ENCODE measurements at places on chromosomes 4 and X. TPM values are rescaled to one million over a fixed set of nuclear protein-coding genes. Genes with fewer than 3 reads are reported as not detected.

MAGED4B gene
- 0.52 TPM for total RNA-seq

HELT gene
- not detected for total RNA-seq

MAMLD1 gene
- 14.2 TPM for total RNA-seq

DMD gene
- total RNA-seq: 3.2 TPM

DNA sequence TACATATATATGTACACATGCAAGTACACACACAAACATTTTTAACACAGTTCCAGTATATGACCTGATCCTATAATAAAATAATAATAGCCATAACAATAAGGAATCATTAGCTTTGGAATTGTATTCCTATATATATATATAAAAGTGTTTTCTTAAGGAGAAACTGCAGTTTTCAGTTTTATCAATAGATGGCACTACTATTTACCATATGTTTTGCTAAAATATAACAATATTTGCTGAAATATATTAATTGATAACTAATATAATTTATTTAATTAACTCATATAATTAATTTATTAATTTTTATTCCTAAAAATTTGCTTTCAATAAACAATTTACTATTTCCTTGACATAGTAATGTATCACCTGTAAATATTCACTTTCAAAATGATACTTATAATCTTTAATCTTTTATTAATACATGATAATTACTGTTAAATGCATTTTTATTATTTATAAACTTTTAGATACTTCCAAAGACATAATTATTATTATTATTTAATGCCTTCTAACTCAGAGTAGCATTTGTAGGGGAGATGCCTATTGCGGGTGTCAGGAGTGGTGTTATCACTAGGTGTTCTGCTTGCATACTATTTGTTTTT lies 599.5 kb downstream of the FSTL5 start:
- DNase-seq: no peak

DNA sequence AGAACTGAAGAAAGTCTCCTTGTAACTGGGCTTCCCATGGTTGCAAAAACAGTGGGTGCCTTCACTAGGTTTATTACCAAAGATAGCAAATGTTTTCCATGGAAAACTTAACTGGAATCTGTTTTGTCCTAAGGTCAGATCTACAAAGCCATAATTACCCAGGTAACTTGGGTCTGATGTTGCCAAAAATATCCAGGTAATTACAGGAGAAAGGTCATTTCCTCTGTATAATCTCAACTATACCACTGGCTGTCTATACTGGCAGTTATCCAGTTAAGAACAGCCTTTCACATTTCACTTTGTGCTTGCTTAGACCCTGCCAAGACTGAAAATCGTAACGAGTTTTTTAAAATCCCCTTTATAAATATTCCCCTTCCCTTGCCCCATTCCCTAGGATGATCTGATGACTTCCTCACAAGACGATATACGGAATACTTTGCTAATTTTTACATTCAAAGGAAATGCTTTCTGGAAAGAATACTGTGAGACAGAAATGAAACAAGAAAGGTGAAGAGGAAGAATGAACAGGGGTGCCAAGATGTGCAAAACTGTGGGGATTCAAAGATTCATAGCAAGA lies 105.5 kb downstream of the MAML3 start:
- no peak for DNase-seq

GRCh38 chr4:52961666-52962412 lies 99.7 kb downstream of the RASL11B start:
- DNase-seq: no peak

All from activated CD4-positive, alpha-beta T cell treated with anti-CD3 and anti-CD28 coated beads, Interleukin-2, amount 10 ng/mL, durations not matched to agents 24 days and 14 days (primary cell).